Natural killer cell treated with Interleukin-12 subunit alpha and Interleukin-12 subunit beta and Interleukin-15 and Interleukin-18, amount 100 ng/mL, for 72 hours (primary cell): ENCODE measurements at places on chromosomes 4 and X.
A peak's percentile ranks its signal among the peaks of the same experiment; 100 is the strongest.

GRCh38 chr4:156191044-156191781 is 237.5 kb upstream of the CTSO start:
- DNase-seq, result no peak

DNA sequence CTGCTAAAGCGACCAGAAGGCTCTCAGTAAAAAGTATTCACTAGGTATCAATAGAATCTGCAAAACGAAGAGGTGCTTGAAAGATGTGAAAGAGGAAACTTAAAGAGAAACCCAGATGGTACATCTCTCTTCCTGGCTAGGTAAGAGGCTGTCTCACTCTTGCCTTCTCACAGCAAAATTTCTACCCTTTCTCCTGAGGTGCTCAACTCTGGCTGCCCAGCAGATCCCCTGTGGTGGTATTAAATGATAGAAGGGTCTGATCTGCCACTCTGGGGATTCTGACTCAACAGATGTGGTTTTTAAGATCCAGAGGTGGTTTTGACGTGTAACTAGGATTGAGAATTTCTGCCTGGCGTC is 14.9 kb upstream of the TSPAN5 start:
- DNase-seq, result no peak

GRCh38 chr4:7582313-7583097 is 147.8 kb upstream of the PSAPL1 start:
- DNase-seq, result no peak

DNA sequence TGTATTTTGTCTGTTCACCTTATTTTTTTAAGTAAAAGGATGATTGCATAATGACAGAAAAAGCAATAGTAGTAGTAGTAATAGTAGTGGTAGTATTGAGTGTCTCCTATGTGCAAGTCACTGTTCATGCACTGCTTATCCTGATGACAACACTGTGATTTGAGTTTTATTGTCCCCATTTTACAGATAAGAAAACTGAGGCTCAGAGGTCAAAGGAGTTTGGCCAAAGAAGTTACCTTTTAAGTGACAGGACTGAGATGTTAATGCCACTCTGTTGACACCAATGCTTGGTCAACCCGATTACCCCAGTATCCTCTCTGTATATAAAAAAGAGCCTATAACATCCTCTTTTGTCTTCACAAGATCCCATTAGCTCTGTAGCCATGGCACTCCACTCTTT is 100.5 kb upstream of the FRMPD3 start:
- no peak for DNase-seq

DNA sequence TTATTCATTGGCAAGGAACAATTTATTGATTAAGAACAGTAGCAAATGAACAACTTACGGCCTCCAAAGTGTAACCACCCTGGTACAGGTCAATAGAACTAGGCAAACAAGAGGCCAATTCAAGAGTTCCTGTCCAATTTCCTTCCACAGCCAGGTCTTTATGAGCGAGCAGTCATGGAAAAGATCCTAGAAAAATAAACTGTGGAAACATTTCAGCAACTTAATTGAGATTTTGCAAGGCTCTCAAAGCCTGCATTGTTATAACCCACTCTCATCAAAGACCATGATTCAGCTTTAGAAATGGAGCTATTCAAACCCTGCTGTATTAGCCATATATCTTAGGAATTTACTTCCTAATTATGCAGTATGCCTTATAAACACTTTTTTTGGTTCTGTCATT is 43.6 kb downstream of the UNC5C start:
- DNase-seq, result no peak

DNA sequence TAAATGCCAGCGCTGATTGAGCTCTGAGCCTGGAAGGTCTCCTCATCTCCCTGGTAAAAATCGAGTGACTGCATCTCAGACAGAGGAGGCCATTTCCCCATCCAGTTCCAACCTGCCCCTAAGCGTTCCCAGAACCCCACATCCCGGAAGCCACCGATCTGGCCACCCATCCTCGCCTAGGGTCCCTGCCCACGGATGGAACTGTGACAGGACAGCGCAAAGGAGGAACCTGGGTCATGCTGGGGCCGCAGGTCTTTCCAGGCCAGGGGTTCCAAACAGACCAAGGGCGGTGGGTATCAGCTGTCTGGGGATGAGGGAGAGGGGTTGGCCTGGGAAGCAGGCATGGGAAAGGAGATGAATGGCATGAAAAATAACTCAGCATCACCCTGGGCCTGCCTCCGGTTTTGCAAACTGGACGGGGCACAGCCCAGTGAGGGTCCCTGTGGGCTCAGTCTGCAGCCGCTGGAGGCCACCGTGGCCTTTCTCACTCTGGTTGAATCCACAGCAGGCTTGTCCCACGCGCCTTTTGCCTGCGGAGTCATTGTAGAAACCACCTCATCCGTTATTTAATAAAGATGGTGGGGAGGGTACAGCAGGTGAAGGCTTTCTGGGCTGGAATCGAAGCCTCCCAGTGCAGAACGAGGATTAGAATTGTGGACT is 49.1 kb downstream of the ABLIM2 start:
- no peak for DNase-seq

DNA sequence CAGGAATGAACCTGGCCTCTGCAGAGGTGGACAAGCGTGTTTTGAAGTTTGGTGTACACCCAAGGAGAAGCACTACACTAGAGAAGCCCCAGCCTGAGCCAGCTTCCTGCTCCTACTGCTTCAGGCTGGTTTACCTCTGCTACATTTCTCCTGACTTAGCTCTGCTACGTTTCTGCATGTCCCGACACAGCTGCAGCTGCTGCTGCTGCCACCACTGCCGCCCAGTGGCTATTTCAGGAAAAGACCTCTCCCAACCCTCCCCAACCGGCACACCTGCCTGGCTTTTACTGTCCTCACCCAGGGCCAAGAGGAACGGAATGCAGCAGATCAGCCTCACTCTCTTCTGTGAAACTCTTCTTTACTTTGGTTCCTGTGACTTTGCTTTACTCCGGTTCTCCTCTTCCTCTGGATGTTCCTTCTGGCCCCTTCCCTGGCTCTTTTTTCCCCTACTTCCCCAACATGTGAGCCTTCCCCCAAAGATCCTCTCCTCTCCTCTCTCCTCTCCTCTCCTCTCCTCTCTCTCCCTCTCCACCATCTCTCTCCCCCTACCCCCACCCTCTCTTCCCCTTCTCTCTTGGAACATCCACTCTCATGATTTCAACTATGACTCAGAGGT is 3.1 kb upstream of the P2RY4 start:
- no peak for DNase-seq

- no peak for DNase-seq
These were observed 152.0 kb upstream of the FTHL17 start for GRCh38 chrX:31223817-31224216.

GRCh38 chr4:76188149-76188548 is 25.5 kb downstream of the SCARB2 start:
- DNase-seq, result no peak

- DNase-seq, result no peak
These were observed 752.3 kb upstream of the NDST4 start for GRCh38 chr4:115865736-115866135.

DNA sequence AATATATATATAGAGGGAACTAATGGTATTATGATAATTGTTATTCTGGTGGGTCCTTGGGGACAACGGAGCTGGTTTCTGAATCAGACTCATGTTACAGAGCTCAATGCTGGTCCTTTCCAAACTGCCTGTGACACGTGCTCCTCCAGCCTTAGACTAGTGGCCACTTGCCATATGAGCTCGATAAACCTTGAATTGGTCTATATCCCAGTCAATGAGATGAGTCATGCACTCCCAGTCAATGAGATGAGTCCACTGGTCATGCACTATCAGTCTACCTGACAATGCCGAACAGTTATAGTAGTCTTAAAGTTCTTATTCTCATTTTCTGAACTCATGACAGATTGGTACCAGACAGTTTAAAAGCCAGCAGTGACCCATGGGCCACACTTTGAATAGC is 325.2 kb downstream of the LDB2 start:
- no peak for DNase-seq

DNA sequence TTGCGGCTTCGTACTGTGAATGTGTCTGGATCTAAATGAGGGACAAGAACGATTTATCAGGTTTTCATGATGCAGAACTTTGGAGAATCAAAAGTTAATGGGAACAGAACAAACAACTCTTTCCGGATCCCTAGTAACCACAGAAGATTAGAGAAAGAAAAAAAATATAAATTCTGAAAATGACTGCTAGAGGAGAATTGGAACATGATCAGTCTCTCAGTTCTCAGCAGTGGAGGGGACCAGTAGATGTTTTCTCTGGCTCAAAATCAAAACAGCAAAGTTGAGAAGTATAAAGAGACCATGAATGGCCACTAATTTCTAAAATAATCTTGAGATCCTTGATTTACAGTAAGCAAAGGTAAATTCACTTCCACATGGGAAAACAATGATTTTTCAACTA is 38.1 kb upstream of the GK2 start:
- DNase-seq, result no peak

GRCh38 chr4:76703123-76703490 is 194.8 kb downstream of the SOWAHB start:
- no peak for DNase-seq

DNA sequence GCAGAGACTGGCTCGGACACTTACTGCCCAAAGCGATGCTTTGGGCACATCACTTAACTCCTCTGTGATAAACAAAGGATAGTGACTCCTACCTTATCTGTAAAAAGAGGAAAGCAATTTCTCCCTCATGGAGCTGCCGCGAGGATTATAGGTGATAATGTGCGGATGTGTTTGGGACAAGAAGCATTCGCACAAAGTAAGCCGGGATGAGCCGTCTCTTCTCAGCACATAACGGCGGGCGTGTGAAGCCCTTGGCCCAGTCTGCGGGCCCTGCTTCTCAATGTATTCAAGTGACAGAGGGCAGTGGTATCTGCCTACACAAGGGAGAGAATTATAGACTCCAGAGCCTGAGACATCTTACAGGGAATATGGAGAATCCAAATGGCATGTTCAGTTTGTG is 550.3 kb upstream of the CPEB2 start:
- no peak for DNase-seq

DNA sequence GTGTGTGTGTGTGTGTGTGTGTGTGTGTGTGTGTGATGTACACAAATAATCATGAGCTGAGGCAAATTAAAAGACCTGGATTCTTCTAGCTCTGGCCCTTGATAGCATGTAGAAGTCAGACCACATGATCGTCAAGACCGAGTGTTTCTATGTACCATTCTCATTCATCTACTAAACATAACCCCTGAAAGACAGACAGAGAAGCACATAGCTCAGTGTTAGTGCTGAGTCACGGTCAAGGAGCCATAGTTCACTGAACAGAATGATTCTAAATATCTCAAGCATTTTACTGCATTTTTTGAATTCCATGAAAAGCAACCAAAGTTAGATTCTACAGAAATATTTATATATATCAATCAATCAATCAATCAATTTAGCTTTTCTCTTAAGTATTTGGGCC is 412.3 kb upstream of the CXorf51A start:
- no peak for DNase-seq

GRCh38 chrX:110847334-110847733 is 51.7 kb upstream of the CHRDL1 start:
- DNase-seq, result no peak

- no peak for DNase-seq
These were observed 211.5 kb downstream of the DHX15 start for GRCh38 chr4:24372881-24373280.

GRCh38 chr4:152394791-152395190 is 141.1 kb downstream of the FBXW7 start:
- no peak for DNase-seq

DNA sequence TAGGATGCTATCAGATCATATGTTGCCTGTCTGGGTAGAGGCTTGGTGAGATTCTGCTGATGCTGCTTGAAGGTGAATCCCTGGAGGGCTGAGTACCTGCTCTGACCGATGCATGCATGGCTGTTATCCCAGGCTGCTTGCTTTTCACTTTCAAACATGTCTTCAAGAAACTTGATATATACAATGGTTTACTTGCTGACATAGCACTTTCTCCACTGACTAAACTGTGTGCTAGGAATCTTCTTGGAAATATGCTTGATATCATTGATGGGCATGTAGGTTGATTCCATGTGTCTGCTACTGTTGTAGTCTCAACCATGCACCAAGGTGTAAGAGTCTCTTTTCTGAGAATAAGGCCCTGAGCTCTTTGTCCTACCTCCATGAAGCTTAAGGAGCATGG is 79.6 kb upstream of the WDR1 start:
- DNase-seq, result no peak

GRCh38 chrX:38279188-38279587 is 48.1 kb downstream of the RPGR start:
- no peak for DNase-seq

- peak; percentile 72 for DNase-seq
These were observed 46.9 kb upstream of the RHOH start for GRCh38 chr4:40149960-40150385.

DNA sequence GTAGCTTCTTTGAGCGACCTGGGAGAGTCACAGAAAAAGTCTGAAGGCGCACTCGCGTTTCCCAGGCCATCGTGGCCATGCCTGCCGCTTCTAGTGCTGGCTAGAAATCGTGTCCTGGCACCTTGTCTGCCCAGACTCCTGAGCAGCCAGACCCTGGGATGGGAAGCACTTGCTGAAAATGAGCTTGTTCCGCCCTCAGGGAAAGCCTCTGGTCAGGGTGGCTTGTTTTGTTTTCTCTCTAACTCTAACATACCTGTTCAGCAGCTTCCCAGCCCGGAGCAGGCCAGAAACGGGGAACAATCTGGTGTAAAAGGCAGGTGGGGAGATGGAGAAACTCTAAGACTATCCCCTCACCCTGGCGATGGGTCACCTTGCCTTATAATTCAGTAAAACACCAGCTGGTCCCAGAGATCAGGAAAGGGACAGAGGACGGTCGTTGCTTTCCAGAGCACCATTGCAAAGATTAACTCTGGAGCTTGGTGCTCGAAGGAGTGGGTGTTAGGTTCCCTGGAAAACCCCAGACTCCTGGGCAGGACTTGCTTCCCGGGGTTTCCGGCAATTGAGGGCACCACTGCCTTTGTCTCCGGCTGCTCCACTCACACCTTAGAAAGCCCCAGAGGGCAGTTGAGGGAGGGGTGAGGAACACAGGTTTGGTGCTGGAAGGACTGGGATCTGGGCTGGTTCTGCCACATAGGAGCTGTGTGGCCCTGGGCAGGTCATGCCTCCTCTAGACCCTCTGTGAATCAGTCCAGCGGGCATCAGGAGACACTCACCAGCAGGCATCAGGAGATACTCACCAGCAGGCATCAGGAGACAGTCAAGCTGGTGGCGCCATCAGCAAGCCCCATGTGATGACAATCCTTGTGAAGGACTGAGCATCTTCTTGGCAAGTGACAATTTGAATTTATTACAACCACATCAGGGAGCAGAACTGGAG is 4.5 kb upstream of the SH3TC1 start:
- DNase-seq, result no peak
